ENCODE measurements at places on chromosomes 5 and 9. TPM values are rescaled to one million over a fixed set of nuclear protein-coding genes. Genes with fewer than 3 reads are reported as not detected.

DNA sequence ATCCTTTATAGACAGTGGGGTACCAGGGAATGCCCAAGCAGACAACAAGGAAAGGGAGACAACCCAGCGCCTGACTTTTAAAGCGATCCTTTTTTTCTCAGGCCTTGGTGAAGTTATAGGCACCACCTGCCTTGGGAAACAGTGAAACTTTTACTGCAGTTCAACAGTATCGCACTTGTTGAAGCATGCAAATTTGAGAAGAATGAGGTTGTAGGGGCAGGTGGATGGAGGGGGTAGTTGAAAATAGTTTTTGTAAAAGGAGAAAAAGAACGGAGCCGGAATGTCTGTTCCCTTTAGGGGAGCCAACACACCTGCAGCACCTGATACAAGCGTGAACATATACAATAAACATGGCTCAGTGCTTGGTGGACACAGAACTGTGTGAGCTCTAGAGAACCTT is 190.2 kb upstream of the NR3C1 start:
- no peak overlapping the region for H3K27ac ChIP-seq
- no peak for DNase-seq
- H3K4me1 ChIP-seq, result no peaks in the 10 kb centered on the region
- H3K27me3 ChIP-seq, result no peaks in the 10 kb centered on the region
- H3K36me3 ChIP-seq, result no peaks in the 10 kb centered on the region
- no peak overlapping the region for H3K4me3 ChIP-seq

DNA sequence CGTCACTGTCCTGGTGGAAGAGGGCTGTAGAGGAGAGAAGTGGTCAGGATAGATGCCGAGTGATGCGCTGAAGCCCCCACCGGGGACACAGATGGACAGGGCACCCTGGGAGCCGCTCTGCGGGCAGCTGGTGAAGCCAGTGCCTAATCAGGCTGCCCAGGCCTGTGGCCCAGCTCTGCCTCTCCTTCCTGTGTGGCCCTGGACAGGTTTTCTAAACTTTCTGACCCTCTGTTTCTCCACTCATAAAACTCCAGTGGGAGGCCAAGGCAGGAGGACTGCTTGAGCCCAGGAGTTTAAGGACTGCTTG is 86.1 kb downstream of the C5orf15 start:
- no peak for DNase-seq
- no peak overlapping the region for H3K4me3 ChIP-seq
- H3K4me1 ChIP-seq, result peaks cover 8% of the 10 kb centered on the region
- H3K27me3 ChIP-seq, result no peaks in the 10 kb centered on the region
- H3K27ac ChIP-seq, result no peak overlapping the region

Gene RASGRF2
- 1.3 TPM for polyA plus RNA-seq

- no peaks in the 10 kb centered on the region for H3K4me1 ChIP-seq
- DNase-seq, result no peak
- H3K36me3 ChIP-seq, result no peaks in the 10 kb centered on the region
- no peaks in the 10 kb centered on the region for H3K27me3 ChIP-seq
- H3K4me3 ChIP-seq, result no peak overlapping the region
These were observed 1110.1 kb upstream of the CDH10 start for GRCh38 chr5:25754895-25755294.

Gene CNTLN
- 1.8 TPM for polyA plus RNA-seq
